ENCODE measurements at places on chromosomes 2 and 18.
A peak's percentile ranks its signal among the peaks of the same experiment; 100 is the strongest.

- H3K27me3 ChIP-seq: no peaks in the 10 kb centered on the region
- peaks cover 3% of the 10 kb centered on the region for H3K36me3 ChIP-seq
- no peak overlapping the region for H3K27ac ChIP-seq
- peaks cover 4% of the 10 kb centered on the region for H3K4me1 ChIP-seq
Observed at GRCh38 chr2:239946562-239946863, 78.6 kb downstream of the NDUFA10 start.

DNA sequence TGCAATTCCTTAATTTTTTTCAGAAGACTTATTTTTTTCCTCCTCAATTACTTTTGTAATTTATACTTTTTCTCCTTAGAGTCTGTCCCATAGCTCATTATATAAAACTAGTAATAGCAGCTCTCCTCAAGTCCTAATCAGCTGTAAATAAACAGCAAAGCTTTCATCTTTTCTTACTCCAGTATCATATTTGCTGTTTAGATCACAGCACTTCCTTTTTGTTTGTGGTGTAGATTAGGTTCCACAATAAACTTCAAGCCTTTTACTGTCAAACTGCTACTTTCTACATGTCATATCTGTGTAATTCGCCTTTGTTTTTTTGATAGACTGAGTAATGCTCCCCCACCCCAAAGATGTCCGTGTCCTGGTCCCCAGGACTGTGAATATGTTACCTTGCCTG lies 25.5 kb downstream of the GCG start:
- peaks cover 11% of the 10 kb centered on the region for H3K4me1 ChIP-seq
- H3K27me3 ChIP-seq: peaks cover 4% of the 10 kb centered on the region
- DNase-seq: no peak
- no peak overlapping the region for H3K27ac ChIP-seq
- no peaks in the 10 kb centered on the region for H3K36me3 ChIP-seq
- H3K4me3 ChIP-seq: no peak overlapping the region

DNA sequence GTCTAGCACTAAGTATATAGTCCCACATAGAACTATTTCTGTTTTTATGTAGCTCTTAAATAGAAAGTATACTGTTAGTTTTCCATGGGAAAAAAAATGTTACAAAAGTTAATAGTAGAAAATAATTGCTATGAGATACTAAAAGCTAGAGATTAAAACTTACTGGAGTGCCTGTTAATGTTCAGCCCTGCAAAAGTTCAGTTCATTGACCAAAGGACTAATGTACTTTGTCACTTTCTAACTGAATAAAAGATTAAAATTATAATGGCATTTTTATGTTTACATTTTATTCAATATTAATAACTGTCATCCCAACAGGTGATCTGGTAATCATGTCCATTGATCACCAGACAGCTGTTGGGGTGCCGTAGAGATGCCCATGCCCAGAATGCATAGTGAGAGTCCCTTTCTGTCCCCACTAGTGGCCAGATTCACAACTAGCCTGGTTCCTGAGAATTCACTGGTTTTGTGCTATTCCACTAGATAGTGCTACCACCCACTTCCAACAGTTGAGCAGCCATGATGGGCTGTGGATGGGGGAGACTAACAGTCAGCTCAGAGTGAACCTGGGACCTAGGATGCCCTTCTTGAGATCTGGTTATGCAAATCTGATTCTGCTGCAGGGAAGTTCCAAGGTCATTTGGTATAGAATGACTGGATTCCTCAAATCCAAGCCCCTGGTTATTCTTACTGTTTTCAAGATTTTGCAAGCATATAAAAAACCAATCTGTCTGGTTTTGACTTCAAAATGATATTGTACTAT lies 57.8 kb downstream of the AFTPH start:
- peaks cover 7% of the 10 kb centered on the region for H3K36me3 ChIP-seq
- no peaks in the 10 kb centered on the region for H3K4me1 ChIP-seq
- DNase-seq: no peak
- no peaks in the 10 kb centered on the region for H3K27me3 ChIP-seq
- H3K4me3 ChIP-seq: no peak overlapping the region
- no peak overlapping the region for H3K27ac ChIP-seq

DNA sequence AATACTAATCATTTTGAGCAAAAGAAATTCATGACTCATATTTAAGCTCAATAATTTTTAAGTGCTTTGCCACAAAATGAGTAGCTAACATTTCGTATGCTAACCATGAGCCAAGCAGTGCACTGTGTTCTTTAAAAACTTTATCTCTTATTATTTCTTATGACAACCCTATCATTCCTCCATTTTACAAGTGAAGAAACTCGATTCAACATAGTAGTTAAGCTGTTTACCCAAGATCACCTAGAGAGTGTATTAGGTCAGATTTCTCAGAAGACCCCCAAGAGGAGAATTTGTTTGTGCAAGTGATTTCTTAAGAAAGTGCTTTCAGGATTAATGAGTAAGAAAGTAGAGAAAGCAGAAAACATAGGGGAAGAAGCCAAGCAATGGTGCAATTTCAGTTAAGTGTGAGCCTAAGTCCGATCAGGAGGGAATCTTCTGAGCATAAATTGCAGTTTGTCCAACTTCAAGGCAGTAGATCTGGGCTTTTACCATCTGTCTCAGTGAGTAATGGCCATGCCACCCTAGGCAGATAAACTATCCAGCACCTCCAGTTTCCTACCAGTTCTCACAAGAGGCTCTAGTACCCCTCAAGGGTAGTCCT lies 202.7 kb downstream of the SCG2 start:
- peaks cover 8% of the 10 kb centered on the region for H3K36me3 ChIP-seq
- no peak overlapping the region for H3K27ac ChIP-seq

DNA sequence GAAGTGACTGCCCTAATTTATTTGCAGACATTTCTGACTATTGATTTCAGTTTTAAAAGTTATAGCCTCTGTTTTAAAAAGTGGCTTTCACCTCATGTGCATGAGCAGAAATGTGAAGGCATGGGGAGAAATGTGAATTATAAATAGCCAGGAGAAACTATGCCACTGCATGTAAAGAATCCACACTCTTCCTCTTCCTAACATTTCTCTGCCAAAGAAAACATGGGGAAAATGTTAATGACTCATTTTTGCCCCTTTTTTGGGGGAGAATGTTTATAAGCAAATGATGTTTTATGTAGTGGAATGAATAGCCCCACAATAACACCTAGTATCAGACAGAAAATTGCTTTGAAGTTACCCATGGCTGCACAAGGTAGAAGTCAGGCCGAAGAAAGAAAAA lies 249.0 kb upstream of the TANK start:
- no peak for DNase-seq
- H3K4me1 ChIP-seq: peaks cover 44% of the 10 kb centered on the region
- H3K4me3 ChIP-seq: no peak overlapping the region

- H3K27ac ChIP-seq: no peak overlapping the region
- no peaks in the 10 kb centered on the region for H3K36me3 ChIP-seq
- DNase-seq: no peak
- H3K4me3 ChIP-seq: no peak overlapping the region
- H3K4me1 ChIP-seq: peaks cover 4% of the 10 kb centered on the region
Observed at GRCh38 chr18:64674694-64675093, 525.8 kb upstream of the LINC00305 start.

GRCh38 chr2:158305501-158305900 lies 151.1 kb downstream of the CCDC148 start:
- no peak overlapping the region for H3K27ac ChIP-seq
- no peak overlapping the region for H3K4me3 ChIP-seq
- DNase-seq: no peak
- H3K36me3 ChIP-seq: no peaks in the 10 kb centered on the region
- no peaks in the 10 kb centered on the region for H3K27me3 ChIP-seq

GRCh38 chr2:164967781-164968228 lies 12.5 kb upstream of the SLC38A11 start:
- peaks cover 18% of the 10 kb centered on the region for H3K4me1 ChIP-seq
- no peak overlapping the region for H3K4me3 ChIP-seq
- peak overlapping the region; percentile 30 for H3K27ac ChIP-seq
- no peaks in the 10 kb centered on the region for H3K36me3 ChIP-seq
- H3K27me3 ChIP-seq: no peaks in the 10 kb centered on the region
- no peak for DNase-seq

DNA sequence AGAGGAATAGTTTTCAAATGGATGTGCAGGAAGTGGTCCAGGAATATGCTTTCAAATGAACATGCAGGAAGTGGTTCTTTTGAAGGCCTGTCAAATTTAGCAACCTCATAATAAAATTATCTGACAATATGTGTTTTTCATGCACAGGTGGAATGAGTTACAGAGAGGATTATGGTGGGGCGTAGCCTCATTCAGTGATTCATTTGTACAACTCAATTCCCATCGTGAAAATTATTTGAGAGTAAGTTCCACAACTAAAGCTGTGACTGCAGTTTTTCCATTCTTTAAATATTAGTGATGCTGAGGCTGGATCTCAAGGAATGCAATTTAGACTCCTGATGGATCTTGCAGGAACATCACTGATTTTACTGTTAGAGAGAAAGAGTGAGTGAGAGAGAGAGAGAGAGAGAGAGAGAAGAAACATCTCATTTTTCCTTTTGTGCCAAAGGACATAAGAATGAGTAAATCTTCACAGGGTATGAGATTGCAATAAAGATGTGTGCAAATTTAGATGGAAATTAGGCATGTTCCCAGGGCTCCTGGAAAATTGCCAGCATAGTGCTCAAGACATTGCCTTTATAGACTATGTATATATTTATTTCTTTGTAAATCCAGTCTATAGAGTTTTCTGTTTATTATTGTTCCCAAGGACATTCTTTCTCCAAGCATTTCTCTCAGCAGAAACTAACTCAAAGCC lies 394.9 kb upstream of the ZEB2 start:
- peaks cover 2% of the 10 kb centered on the region for H3K36me3 ChIP-seq
- no peaks in the 10 kb centered on the region for H3K27me3 ChIP-seq
- H3K27ac ChIP-seq: no peak overlapping the region

- DNase-seq: no peak
- H3K36me3 ChIP-seq: peaks cover 14% of the 10 kb centered on the region
- no peak overlapping the region for H3K4me3 ChIP-seq
- no peak overlapping the region for H3K27ac ChIP-seq
Observed at GRCh38 chr2:30584116-30584515, 137.1 kb downstream of the LCLAT1 start.

DNA sequence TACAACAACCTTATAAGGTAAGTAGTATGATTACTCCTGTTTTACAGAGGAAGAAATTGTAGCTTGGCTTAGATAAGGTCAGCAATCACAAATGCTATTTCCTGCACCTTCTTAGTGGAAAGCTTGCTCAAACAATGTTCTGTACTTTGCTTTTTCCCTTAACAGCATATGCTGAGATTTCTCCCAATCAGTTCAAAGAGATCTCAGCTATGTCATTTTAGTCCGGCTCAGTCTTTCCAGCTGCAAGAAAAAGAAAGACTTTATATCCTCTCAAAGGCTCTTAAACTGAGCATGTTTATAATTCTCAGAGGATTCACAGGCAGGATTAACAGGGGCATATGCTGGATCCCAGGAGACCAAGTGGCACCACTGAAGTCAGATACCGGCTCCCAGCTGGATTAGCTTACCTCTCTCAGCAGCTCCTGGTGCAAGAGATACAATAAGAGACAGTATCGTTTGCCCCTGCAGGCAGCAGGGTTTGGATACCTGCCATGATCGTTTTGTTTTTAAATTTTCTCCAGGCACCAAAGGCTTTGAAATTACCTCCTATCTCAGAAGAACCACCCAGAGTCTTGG lies 29.5 kb downstream of the KIAA2012 start:
- no peaks in the 10 kb centered on the region for H3K27me3 ChIP-seq
- DNase-seq: no peak
- peaks cover 25% of the 10 kb centered on the region for H3K4me1 ChIP-seq
- H3K4me3 ChIP-seq: no peak overlapping the region

- no peak overlapping the region for H3K27ac ChIP-seq
- H3K36me3 ChIP-seq: no peaks in the 10 kb centered on the region
- DNase-seq: no peak
- H3K4me1 ChIP-seq: peaks cover 15% of the 10 kb centered on the region
- H3K4me3 ChIP-seq: no peak overlapping the region
- H3K27me3 ChIP-seq: peaks cover 61% of the 10 kb centered on the region
Observed at GRCh38 chr2:70936165-70936978, 672 bp downstream of the ATP6V1B1 start.

All from mesothelial cell of epicardium (in vitro differentiated cells).